ENCODE measurements at places on chromosomes 3 and 15.

DNA sequence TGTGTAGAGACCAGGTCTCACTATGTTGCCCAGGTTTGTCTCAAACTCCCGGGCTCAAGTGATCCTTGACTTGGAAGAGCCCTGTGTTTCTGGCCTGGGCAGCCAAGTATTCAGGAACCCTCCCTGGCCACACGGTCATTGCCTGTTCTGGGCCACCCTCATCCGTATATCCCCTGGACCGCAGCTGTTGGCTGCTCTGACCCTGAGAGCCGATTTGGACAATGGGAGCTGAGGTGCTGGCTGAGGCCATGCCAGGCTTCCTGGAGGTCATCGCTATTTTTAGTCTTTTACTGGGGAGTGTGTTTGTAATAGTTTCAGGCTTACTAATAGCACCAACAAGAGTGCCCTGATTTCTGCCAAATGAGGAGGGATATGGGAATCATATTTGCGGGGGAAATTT lies 60.7 kb downstream of the ADAMTS7 start:
- DNase-seq, result no peak

DNA sequence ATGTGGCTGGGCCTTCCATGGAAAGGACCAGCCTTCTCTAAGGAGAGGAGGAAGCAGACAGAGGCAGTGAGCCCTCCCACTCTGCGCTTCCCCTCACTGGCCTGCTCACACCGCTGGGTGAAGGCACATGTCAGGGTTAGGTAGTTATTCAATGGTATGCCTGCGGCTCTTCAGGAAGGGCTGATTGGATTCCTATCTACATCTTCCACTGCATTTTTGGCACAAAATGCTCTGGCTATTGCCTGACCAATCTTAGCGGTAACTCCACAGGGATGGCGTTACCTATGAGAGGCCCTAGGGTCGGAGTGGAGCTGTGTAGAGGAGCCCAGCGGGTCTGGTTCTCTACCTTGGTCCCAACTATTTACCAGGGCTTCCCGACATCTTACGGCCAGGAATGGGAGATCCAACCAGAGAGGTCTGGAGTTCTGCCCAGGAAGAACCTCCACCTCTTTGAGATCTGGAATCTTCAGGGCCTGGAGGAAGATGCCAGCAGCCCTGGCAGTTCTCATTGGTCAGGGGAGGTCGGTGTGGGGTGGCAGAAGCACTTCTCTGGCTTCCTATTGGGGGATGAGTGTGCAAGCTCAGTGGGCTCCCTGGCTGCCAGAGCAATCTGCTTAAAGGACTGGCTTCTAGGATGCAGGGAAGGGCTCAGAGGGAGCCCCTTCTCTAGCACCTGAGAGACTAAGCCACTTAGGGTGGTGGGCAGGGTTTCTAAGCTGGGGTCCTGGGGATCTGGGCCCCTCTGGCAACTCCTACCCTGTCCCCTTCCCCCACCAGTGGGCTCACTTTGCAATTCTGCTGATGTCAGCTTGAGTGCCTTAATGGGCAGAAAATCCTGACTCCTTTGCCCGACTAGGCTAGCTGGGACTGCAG lies 24.3 kb downstream of the SNX33 start:
- DNase-seq, result no peak

DNA sequence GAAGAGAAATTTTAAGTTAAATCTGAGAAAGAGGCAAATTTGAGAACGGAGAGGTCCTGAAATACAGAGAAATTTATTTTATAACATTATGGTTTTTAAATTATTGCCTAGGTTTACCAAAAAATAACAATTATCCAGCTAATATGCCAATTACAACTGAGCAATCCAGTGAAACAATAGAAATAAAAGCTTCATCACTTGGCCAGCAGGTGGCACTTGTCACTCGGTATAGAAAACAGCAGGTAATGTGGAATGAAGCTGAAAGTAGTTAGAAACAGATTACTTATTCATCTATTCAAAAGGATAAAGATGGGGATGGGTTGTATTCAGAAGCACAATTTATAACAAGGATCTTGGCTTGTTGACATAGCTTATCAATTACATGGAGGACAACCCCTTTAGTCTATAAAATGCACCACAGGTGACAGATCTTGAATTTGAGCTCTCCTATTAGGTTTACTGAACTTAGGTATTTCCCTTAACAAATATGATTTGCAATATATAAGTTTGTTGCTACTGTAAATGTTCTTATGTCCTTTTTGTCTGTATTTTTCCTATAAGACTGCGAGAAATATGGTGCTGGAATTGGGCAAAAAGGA lies 70.1 kb upstream of the GUCA1C start:
- no peak for DNase-seq

DNA sequence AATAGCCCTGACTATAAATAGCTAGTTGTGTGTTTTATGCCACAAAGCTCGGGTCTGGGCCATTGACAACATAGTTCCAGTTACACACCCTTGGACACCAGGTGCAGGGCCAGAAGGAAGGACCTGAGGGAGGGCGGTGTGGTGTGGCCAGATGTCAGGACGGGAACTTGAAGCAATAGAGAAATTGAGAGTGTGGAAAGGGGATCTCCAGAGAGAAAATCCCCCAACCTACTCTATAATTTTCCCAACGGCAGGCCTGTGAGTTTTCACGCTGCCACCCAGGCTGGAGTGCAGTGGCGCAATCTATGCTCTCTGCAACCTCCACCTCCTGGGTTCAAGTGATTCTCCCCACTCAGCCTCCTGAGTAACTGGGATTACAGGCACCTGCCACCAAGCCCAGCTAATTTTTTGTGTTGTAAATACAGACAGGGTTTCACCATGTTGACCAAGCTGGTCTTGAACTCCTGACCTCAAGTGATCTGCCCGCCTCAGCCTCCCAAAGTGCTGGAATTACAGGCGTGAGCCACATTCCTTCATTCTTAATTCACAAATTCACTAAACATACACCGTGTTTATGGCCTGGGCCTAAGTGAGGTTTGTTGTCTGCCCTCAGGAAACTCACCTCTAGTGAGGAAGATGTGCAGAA lies 70.8 kb upstream of the KLF13 start:
- no peak for DNase-seq

GRCh38 chr15:49458145-49458544 lies 35.1 kb downstream of the FGF7 start:
- no peak for DNase-seq

DNA sequence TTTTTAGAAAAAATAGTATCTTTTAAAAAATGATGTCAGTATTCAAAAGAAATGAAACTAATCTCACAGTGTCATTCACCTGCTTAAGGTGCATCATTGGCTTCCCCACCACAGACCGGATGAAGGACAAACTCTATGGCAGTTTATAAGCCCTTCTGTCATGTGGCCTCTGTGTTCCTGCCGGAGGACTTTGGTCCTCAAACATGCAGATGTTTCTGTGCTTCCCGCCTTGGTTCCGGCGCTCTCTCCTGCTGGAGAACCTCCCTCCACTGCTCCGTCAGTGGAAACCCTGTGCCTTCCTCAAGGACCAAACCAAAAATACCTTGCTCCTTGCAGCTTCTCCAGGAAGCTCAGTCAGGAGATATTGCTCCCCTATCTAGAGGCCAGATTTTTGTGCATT lies 326.3 kb downstream of the UACA start:
- DNase-seq, result no peak

DNA sequence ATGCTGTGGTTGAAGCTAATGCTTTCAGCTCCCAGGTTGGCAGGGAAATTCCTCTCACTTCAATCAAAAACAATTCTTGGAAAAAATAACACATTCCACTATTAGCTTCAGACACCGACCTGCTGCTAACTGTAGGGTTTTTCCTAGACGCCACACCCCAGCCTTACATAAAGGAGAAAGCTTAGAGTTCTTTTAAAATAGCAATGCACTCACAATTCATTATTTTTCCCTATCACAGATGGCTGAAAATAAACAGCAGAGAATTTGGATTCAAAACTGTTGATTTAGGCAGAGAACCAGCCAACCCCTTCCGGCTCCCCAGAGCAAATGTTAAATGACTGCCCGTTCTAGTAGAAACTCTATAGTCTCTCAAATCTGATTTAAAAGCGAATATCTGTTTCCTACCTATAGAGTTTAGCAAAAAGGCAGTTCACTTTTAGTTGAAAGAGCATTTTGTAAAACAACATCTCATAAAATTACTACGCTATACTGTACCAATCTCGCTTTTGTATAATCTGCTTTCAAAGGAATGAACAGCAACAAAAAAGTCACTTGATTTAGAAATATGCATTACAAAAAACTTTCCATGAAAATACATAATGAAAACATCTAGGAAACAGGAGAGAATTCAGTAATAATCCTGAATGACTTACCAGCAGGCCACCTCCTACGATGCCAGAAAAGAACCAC lies 586 bp downstream of the TM4SF1 start:
- DNase-seq, result no peak

DNA sequence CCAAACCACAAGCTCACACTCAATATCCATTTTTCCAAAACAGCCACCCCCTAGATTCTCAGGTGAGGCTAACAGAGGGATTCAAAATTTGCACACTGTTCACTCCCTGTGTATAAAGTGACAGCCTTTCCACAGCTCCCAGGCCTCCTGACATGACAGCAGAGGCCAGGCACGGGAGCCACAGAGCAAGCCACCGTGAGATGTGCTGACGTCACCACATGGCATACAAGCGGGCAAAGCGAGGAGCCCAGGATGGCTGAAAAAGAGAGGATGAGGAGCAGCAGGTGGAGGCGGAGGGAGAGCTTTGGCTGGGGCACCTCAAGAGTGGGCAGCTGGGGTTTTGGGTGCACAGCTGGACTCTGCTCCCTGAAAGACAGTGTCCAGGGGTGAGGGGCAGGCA lies 27.1 kb downstream of the EHD4 start:
- no peak for DNase-seq

DNA sequence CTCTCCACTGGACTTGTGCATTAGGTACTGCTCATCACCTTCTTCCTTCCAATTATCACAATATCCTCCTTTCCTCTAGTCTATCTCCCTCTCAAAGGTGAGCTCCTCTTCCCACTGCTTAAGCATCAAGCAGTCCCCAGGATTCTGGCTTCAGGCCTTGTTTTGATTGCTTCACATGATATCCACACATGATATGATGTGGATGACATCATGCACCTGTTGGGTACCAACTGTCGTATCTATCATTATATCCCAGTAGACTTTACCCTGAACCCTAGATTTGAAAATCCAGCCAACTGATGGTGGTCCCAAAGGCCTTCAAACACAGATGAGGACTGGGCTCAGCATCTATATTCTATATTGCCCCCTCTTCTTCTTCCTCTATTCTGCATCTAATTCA lies 104.9 kb downstream of the MFSD1 start:
- DNase-seq, result no peak

DNA sequence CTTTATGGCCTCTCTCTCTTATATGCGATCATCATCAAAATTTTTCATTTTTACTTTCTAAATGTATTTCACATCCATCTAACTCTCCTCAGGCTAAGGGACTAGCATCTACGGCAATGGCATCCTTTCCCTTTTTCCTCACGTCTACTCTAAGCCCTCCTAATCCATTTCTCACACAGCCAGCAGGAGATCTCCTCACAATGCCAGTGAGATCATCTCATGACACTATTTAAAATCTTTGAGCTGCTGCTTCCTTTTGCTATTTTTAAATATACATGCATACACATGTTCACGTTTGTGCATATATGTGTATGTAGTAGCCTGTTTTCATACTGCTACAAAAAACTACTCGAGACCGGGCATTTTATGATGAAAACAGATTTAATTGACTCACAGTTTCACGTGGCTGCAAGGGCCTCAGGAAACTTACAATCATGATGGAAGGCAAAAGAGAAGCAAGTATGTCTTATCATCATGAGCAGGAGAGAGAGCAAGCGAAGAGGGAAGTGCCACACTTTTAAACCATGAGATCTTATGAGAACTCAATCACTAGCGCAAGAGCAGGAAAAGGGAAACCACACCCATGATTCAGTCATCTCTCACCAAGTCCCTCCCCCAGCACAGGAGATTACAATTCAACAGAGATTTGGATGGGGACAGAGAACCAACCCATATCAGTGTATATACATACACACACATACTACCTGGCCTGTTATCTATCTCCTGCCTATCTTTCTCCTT lies 599.2 kb upstream of the ROBO1 start:
- DNase-seq, result no peak

GRCh38 chr3:153976891-153977554 lies 144.2 kb upstream of the ARHGEF26 start:
- no peak for DNase-seq

GRCh38 chr3:23865595-23866396 lies 51.0 kb downstream of the NKIRAS1 start:
- no peak for DNase-seq

GRCh38 chr3:128468791-128469527 lies 2.3 kb upstream of the DNAJB8 start:
- DNase-seq, result no peak

- DNase-seq, result no peak
Measured at GRCh38 chr3:157311633-157312375, 124.8 kb upstream of the PTX3 start.

GRCh38 chr3:149299938-149300801 lies 33.3 kb downstream of the TM4SF18 start:
- no peak for DNase-seq

DNA sequence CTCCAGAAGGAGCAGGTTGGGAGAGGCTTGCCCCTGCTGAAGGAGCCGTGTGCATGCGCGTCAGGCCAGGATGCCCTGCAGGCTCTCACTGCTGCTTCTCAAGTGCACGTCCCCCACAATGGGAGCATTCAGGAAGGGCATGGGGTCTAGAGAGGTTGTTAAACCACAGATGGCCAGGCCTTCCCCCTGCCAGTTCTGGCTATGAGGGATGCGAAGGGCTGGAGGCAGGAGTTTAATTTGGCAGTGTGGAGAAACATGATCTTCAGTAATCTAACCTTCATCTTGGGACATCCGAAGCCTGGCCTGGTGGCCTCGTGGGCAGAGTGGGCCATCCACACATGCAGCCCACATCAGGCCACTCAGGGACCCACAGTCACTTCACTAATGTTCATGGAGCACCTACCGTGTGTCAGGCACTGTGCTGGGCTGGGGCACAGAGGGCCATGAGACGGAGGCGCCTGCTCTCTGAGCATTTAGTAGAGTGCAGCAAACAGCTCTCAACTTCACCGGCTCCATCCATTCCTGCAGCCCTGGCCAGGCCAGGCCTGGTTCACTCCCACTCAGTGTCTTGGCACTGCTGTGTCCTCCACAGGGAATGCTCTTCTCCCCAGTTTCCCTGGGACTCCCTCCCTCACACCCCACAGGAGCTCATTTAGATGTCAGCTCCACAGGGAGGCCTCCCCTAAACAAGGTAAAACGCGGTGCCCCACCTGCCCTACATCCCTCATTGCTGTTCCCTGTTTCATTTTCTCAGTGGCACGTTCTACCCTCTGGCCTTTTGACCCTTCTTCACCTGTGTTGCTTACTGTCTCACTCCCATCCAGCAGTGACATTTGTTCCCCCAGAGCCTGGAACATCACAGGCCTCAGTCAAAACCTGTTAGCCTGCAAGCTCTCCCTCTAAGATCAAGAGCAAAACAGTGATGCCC lies 4.0 kb downstream of the CFAP100 start:
- no peak for DNase-seq

GRCh38 chr15:48759921-48760320 lies 50.9 kb downstream of the CEP152 start:
- DNase-seq, result no peak

- DNase-seq, result no peak
Measured at GRCh38 chr3:175713268-175713667, 854.1 kb downstream of the NAALADL2 start.

- no peak for DNase-seq
Measured at GRCh38 chr3:141152801-141153678, 78.6 kb upstream of the PXYLP1 start.
